ENCODE measurements at places on chromosomes 12 and 14.

- no peak for DNase-seq
These were observed 70.8 kb upstream of the TMCC3 start for GRCh38 chr12:94721173-94721572.

DNA sequence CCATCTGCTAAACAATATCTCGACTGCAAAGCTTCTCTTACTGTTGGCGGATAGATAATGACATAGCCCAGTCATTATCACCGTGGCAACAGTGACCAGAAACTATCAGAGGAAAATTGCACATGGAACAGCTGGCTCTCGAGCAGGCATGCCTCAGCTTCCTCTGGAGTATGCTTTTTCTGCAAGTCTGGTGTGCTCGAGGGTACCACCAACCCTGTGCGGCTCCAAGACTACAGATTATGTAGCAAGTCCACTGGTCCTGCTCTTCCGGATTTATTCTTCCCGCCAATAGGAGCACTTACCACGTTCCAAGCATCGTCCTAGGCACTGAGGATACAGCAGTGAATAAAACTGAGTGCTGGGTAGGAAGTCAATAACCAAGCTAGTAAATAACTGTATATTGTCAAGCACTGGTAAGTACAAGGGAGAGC is 1.4 kb upstream of the GLRX5 start:
- no peak for DNase-seq

DNA sequence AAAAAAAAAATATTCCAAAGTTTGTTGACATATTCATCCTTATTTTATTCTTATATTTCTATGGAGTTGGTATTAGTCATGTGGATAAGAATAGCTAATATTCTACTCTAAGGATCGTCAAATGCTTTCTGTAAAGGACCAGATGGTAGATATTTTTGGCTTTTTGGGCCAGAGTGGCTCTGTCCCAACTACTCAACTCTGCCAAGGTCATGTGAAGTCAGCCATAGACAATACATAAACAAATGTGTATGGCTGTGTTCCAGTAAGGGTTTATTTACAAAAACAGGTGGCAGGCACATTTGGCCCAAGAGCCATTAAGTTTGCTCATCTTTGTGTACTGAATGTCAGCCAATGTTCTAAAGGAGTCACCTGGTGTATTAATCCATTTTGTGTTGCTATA is 131.8 kb downstream of the TBX5 start:
- DNase-seq: no peak

GRCh38 chr14:61145034-61145902 is 135.9 kb downstream of the TMEM30B start:
- no peak for DNase-seq

GRCh38 chr12:114253976-114254778 is 151.8 kb downstream of the TBX5 start:
- no peak for DNase-seq

GRCh38 chr12:104722601-104723534 is 235.2 kb downstream of the SLC41A2 start:
- DNase-seq: no peak

DNA sequence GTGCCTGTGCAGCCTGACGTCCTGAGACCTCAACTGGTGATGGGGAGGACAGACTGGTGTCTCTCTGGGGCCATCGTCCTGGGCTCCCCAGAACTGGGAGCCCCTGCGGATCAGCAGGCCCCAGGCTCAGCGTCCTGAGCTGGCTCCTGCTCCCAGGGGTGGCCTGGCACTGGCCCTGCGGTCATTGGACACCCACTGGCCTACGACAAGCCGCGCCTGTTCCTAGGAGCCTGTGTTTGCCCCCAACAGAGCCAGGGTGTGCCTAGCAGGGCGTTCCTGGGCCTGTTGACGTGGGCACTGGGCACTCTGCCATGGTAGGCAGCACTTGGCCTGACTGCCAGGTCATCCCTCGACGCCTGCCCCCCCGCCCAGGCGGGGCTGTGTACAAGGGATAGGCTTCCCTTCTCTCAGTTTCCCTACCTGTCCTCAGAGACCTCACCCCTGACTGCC is 8.4 kb downstream of the ADSS1 start:
- DNase-seq: no peak

GRCh38 chr14:22479132-22479531 is 109.9 kb downstream of the DAD1 start:
- no peak for DNase-seq

DNA sequence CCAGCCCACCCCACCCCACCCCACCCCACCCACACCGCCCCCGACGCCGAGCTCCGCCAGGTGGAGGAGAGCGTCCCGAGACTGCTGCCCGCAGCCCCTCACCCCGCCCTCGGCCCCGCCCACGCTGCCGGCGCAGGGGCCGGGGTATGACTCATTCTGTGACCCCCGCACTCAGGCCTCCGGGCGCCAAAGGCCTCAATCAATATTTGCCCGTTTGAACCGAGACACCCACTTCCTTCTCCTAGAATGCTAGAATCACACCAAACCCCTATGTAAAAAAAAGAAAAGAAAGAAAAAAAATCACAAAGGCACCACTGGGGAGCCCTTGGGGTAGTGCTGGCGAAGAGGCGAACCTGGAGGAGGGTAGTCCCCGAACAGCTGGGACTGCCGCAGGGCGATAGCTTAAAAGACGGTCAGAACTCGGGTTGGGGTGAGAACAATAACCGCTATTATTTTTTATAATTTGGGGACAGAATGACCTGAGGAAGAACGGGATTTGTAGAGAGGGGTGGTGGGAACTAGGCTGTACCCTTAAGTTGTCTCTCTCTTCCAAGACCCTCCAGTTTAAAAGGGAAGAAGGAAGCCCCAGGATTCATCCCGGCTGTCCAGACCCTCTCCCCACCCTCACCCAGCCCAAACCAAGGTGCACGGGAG is 894 bp downstream of the KRT8 start:
- DNase-seq: no peak

DNA sequence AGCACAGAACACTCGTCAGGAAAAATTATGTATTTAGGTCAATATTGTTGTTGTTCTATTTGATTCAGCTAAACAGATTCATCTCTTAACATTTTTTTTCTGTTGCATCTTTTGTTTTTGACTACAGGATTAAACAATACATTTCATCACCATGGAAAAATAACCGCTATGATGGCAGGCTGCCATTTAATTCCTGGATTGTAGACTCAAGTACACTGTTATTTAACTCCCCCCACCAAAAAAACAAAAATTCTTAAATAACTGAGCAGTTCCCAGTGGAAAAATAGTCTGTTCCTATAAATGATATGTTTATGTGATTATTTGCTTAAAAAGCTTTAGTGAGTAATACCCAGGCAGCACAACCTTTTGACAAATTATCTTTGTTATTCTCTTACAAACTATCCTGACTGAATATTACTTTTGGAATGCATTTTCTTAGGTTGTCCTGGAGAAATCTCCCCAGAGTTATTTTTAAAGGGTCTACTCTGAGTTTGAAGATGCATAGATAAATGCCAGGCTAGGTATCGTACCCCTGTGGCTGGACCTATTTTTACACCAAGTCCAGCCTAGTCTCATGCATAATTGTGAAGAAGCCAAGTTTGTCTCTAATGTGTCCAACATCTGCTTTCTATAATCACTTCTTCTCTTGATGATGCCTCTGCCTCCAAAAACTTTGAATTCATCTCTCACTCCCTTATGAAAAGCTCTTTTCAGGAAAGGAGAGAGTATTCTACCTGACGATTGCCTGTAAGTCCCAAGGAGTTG is 3.7 kb downstream of the KERA start:
- DNase-seq: no peak

DNA sequence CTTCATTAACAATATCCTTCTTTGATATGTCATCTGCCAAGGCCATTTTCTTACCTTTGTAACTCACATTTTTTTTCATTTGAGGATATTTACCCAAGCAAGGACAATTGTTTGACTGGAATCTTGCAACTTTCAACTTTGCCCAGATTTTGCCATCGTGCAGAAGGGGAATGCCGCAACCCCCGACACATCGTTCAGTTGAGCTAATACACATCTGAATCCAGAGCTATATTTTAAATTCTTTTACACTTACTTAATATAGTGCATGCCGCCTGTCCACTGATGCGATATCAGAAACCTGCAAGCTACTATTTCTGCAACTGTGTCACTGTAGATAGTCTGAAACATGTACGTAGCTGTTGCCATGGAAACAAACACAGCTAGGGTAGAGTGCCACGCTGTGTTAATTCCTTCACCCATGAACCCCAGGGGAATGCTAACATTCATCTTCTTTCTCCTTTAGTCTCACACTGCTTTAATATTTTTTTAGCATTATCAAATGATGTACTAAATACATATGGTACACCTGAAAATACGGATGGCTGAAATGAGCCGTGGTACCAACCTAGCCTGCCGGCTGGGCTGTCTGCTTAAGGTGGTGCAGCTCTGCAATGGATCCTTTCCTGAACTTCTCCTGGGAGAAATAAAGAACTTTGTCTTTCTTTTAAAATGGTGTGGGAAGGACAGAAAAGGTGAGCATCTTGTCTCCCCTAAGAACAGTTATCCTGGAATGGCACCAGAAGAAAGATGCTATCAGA is 77.0 kb upstream of the FOXN3 start:
- no peak for DNase-seq

- no peak for DNase-seq
These were observed 25.1 kb downstream of the ASPG start for GRCh38 chr14:104110491-104111209.

- DNase-seq: no peak
These were observed 12.7 kb downstream of the PPP2R5C start for GRCh38 chr14:101774006-101774795.

DNA sequence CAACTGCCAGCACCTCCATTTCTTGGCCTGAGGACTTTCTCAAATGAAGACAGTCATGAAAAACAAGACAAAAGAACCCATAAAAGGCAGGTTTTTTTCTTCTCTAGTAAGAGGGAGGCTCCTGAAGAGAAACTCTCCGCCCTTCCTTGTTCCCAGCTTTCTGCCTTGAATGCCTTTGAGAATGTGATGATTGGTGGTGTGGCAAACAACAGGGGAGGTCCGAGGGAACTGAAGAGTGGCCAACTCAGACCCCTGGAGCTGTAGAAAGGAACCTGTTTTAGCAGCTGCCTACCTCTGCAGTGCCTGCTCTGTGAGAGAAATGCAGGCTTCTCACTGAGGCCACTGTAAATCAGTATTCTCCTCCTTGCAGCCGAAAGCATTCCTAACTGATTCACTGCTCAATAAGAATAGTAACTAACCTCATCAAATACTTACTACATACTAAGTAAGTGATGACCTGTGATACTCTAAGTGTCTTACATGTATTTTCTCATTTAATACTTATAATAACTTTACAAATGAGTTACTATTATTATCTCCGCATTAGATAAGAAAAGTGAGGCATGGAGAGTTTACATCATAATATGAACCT is 16.7 kb upstream of the ERC1 start:
- DNase-seq: no peak

- no peak for DNase-seq
These were observed 185.1 kb downstream of the CHST11 start for GRCh38 chr12:104641862-104642261.

DNA sequence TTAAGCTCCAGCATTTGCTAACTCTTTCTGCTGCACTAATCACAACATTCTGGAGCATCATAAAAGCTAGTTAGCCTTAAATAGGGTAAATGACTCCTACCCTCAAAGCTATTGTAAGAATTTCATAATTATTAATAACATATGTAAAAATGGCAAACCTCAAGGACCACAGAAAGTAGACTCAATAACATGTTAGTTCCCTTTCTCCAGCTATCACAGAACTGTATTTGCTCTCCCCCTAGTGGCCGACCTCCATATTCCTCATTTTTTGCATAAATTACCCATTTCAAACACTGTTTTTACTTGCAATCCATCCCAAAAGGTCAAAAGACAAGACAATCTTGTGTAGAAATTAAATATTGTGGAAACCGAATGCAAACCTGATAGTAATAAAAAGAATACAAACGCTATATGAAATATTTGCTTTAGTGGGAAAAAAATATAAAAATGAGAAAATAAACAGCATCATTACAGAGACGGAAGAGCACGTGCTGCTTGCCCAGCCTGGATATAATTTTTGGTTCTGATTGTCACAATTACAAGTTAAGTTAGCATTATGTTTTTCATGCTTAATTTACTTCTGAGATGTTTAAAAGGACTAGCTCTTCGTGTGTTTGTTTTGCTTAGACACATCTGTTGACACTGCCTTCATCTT is 97.9 kb downstream of the RERGL start:
- no peak for DNase-seq

- no peak for DNase-seq
These were observed 5.4 kb downstream of the TXNRD1 start for GRCh38 chr12:104220931-104221330.

GRCh38 chr14:92556863-92557543 is 43.4 kb downstream of the RIN3 start:
- no peak for DNase-seq

DNA sequence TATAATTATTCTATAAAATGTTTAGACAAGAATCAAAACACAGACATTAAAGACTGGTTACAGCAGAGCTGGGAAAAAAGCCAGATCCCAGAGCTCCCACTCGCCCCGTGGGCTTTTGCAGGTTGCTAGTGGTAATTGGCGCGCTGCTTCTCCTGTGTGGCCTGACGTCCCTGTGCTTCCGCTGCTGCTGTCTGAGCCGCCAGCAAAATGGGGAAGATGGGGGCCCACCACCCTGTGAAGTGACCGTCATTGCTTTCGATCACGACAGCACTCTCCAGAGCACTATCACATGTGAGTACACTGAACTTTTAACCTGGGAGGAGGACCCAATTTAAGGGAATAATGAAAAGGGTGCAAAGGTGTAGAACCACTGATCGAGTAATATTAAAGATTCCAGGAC is 7.5 kb downstream of the TMEM52B start:
- DNase-seq: no peak

- DNase-seq: no peak
These were observed 1.4 kb downstream of the TMBIM4 start for GRCh38 chr12:66168410-66168809.

- DNase-seq: no peak
These were observed 151.6 kb downstream of the DPF3 start for GRCh38 chr14:72742118-72742837.

DNA sequence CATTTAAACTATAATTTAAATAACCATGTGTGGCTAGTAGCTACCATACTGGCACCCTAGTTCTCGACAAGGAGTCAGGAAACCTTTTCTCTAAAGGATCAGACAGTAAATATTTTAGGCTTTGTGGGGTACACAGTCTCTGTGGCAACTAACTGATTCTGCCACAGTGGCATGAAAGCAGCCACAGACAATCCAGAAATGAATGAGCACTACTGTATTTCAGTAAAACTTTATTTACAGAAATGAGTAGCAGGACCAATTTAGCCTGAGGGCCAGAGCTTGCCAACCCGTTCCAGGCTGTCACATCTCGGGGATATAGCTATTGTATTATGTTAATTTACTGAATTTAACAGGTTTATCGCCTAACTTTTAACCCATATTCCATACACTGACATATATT is 278.7 kb downstream of the ITPR2 start:
- DNase-seq: no peak
